Mesenteric fat pad (tissue), 1 donor: ENCODE measurements at places on chromosomes 3 and 15. TPM values are rescaled to one million over a fixed set of nuclear protein-coding genes. Genes with fewer than 3 reads are reported as not detected.

GRCh38 chr3:52707585-52707984 is 1.7 kb downstream of the SPCS1 start:
- no peak for DNase-seq

DNA sequence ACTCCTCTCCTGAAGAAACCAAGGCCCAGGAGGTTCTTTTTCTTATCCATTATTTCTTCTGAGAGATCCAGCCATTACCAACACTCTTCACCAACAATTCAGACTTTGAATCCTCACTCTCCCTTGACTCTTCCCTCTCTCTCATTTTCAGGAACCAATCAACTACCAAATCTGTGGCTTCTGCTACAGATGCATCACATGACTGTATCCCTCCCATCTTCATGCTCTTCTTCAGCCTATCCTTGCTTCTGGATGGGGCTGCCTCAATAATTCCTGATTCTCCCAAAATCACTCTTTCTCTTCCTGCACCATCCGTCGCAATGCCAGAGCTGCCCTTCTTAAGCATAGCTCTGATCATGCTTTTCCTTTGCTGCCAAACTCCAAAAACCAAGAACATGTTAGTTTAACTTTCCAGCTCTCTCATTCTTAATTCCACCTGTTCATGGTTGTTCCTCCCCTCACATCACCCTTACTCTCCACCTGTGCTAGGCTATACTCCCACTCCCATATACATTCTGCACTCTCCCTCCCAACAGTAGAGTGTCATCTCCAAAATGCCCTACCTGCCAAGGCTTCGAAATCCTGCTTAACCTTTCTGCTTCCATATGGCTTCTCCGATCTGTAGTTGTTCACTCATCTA is 13.5 kb downstream of the PLD1 start:
- DNase-seq: no peak

DNA sequence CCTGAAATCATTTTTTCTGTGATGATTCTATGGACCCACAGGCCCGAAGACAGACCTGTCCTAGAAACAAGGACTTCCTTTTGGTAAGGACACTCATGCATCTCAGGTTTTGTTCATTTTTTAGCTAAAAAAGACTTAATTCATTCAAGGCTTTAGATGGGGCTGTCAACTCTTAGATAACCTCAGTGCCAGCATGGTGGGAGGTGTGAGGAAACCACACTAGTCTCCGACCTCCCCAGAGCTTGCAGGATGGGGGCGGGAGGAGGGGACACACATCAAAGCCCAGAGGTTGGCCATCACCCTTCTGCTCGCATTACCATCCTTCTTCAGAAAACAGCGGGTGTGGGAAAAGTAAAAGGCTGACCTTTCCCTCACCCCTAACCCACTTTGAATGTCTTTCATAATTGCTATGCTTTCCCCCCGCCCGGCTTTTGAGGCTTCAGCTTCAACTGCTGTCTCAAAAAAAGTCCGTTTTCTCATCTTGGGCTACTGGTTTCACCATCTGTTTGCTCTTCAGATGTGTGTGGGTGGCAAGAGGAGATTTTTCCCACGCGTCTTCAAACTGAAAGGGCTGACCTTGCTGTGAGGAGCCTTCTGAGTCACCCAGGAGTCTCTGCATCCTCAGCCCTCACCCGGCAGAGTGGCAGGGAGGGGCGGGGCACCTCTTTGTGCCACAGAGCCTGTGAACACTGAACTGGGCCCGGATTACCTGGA is 27.6 kb upstream of the CXCR6 start:
- DNase-seq: peak; percentile 72

GRCh38 chr3:185503521-185503920 is 4.7 kb upstream of the TMEM41A start:
- DNase-seq: no peak

Gene SPSB4
- 1.1 TPM for total RNA-seq

Gene SLC12A1
- total RNA-seq: not detected
